ENCODE measurements at places on chromosomes 1 and 21. TPM values are rescaled to one million over a fixed set of nuclear protein-coding genes. Genes with fewer than 3 reads are reported as not detected.

DNA sequence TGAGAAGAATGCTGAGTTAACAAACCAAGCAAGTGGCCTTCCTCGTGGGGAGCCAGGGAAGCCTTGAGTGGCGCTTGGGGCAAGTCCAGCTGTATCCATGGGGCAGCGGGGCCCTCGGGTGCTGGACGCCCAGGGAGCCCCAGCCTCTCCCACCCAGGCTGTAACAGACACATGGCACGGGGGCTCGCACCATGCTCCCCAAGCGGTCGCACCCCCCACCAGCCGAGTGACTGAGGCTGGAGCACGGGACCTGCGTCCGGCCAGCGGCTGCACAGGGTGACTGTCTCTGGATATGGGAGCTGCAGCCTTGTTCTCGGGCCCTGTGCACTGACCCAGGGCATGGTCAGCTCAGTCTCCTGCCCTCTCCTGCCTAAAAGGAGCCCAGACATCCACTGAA lies 53.9 kb upstream of the ACTRT2 start:
- no peak for DNase-seq

DNA sequence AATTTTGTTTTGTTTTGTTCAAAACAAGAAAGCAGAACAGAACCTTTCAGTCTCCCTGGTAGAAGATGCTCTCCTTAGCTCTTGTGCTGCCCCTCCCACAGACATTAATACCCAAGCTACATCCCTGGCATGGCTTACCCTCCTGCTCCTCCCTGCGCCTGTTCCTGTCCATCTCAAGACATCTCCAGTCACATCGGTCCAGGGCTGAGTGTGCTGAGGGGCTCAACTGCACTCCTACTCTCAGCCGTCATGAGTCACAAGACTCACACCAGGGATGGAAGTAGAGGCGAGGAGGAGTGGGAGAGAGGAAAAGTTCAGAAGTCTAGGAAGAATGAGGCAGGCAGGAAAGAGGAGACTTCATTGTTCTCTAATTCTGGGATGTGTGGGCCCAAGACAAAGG lies 9.2 kb upstream of the TACSTD2 start:
- no peak for DNase-seq

The KIF26B gene
- 22.1 TPM for total RNA-seq

GRCh38 chr1:32991819-32992488 lies 27.3 kb upstream of the RNF19B start:
- DNase-seq = no peak

DNA sequence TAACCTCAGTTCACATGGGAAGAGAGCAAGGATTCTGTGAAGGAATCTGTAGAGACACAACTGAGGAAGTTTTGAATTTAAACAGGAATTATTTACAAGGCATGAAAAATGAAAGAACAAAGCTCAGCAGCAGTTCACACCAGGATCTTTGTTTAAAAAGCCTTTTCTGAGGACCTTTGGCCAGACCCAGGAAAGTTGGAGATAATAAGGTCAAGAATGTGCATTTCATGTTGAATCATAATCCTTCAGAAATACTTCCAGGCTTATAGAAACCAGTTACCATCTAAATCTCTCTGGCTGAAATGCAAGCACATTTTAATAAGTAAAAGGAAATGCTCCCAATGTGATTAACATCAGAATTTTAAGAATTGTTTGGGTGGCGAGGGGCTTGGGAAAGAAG lies 2.7 kb downstream of the CLIC6 start:
- DNase-seq = no peak

DNA sequence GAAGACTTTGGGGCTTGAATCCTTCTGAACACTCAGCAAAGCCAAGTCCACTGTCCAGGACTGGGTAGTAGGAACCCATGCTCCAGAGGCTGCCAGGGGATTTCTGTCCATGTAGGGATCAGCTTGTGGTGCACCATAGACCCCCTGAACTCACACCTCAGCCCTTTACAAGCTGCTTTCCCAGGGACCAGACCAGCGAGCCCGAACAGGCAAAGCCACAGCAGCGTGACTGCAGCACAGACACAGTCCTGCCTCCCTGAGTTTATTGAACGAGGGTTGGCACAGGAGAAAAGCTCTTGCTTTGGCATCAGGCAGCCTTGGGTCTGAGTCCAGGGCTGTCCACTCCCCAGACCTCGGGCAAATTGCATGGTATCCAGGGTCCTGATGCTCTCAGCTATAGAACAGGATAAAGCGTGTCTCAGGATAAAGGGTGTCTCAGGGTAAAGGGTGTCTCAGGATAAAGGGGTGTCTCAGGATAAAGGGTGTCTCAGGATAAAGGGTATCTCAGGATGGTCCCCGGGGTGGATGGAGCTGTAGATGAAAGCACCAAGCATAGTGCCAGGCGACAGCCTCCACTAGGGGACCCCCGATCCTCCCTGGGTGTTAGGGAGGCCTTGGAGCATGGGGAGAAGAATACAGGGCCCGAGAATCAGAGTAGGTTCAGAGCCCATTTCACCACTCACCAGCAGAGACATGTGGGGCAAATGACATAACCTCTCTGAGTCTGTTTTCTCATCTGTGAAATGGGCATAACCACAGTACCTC lies 648.8 kb downstream of the NPHP4 start:
- no peak for DNase-seq

- no peak for DNase-seq
Measured at GRCh38 chr1:214280386-214281020, 456 bp upstream of the SMYD2 start.

- DNase-seq = peak; percentile 96
Measured at GRCh38 chr1:21262293-21263051, 27.8 kb downstream of the ECE1 start.

- DNase-seq = no peak
Measured at GRCh38 chr1:183124259-183124658, 61.8 kb upstream of the LAMC2 start.

The FLG2 gene
- total RNA-seq = not detected

- DNase-seq = no peak
Measured at GRCh38 chr21:27678511-27678910, 711.6 kb upstream of the ADAMTS5 start.

GRCh38 chr1:248847956-248848561 lies 10.0 kb downstream of the ZNF672 start:
- DNase-seq = no peak

- DNase-seq = no peak
Measured at GRCh38 chr1:48978413-48978812, 201.7 kb upstream of the BEND5 start.

DNA sequence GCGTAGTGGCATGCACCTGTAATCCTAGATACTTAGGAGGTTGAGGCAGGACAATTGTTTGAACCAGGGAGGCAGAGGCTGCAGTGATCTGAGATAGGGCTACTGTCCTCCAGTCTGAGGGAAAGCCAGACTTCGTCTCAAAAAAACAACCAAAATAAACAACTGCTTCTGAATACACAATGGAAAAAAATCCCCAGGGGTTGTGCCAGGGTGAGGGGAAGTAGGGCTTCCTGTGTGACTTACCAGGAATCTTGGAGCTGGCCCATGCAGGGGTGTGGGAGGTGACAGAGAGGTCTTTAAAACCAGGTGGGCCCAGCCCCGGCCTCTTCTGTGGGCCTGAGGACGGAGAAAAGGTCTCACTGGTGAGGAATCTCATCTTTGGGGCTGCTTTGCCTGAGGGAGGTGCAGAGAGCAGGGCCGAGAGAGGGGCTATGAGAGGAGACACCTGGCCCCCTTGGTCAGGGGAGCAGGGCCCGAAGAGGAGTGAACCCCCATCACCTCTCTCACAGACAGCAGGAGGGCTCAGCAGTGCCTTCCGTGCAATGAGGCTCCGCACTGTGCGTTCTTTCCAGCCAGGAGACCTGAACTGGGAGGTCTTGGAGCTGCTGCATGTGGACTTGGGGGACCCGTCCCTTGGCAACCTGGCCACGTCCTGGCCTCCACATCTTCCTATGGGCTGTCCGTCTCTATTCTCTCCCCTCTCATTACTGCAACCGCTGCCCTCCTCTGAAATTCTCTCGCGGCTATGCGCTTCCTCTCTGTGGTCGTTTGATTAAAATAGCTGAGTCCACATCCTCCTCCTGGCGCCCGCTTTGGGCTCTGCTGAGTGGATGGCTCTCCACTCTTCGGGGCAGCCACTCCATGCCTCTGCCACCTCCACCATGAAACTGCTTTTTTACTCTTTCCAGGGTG lies 10.7 kb downstream of the PLA2G5 start:
- peak; percentile 73 for DNase-seq

DNA sequence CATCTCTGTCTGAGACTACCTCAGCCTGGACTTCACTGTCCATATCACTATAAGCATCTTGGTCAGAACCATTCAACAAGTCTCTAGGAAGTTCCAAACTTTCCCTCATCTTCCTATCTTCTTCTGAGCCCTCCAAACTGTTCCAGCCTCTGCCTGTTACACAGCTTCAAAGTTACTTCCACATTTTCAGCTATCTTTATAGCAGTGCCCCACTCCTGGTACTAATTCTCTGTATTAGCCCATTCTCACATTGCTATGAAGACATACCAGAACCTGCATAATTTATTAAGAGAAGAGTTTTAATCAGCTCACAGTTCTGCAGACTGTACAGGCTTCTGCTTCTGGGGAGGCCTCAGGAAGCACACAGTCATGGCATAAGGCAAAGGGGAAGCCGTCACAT lies 15.7 kb upstream of the DPH5 start:
- no peak for DNase-seq

- DNase-seq = peak; percentile 83
Measured at GRCh38 chr1:67558449-67559193, 126.4 kb upstream of the GADD45A start.

DNA sequence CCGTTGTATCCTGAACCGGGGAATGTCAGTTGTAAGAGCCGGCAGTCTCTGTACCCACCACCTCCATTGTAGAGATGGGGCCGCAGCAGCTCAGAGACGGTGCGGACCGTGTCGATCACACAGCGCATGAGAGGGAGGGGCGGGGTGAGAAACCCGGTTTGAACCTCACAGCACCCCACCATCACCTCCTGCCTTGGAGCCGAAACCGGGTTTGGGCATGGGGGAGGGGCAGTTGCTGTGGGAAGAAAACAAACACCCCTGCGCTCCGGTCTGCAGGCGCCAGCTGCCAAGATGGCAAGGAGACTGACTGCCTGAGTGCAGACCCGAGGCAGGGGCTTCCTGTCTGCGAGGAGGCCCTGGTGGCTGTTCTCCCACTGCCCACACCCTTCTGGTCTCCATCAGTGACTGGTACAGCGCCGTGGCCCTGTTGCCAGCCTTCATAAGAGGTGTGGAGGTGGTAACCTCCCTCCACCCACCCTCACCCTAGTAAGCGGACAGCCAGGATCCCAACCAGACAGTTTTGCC lies 69.2 kb upstream of the SSBP3 start:
- peak; percentile 71 for DNase-seq

DNA sequence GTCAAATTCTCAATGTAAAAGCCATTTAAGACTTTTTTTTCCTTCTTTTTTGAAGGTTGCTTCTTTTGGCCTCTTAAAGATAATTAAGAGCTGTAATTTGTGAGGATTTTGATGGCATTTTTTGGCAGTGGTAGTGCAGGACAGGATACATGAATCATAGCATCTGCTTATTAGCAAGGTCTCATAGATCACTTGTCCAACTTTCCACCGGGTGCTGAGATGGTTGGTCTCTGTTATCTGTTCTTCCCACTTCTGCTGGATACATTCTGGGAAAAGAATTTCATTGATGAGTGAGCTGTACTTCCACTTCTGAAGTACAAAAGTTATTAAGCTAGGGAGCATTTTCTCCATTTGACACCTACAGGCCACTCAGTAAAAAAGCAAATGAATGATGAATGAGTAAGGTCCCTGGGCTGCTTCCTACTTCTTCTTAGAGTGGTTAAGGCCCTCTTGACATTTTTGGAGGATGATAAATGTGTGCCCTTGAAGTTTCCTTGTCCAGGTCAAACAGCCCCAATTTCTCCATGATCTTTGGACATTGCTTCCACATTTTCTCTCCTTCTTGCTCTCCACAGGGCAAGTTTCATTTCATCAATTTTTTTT lies 100.6 kb downstream of the ROR1 start:
- DNase-seq = peak; percentile 47

DNA sequence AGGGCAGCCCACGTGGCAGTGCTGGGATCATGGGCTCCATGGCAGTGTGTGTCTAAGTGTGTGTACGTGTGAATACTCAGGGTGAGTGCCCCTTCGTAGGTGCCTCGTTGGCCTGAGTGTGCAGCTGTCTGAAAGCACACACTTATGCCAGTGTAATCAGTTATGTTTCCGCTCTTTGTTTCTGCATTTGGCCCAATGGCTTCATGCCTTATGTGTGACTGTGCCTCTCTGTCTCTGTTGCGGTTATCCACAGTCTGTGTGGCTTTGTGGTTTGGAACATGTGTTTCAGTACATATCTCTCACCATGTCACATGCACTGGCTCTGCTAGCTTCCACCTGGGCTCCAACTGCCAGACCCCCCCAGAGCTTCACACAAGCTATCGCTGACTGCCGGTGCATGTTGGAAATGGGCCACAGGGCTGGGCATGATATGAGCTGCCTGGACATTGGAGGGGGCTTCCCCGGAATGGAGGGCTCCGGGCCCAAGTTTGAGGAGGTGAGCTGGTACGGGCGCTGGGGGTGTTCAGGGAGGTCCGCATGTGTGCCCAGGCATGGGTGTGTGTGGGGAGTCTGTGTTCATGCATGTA lies 70.3 kb upstream of the TINAGL1 start:
- DNase-seq = peak; percentile 89

DNA sequence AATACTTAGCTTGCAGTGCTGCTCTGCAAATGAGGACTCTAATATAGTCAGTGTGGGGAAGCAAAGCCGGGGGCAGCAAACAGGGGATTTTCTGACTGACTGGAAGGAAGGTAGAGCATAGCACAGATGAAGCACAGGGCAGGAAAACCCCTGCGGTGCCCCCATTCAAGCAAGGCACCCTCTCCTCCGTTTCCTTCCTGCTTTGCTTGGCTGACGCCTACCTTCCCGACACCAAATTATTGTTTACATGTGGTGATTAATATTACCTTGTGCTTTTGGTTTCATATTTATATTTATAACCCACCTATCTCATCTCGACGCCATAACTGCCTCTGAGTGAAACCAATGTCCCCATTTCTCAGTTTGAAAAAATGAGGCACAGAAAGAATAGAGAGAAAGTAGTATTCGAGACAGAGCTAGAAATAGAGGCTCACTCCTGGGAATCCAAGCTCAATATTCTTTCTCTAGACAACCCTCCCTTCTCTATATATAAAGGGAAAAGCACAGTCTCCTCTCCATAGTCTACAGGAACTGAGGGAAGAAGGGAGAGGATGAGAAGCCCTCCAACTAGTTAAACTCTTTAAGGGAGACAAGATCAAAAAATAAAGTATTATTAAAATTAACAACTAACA lies 41.3 kb downstream of the PIK3C2B start:
- no peak for DNase-seq

The CD53 gene
- 0.29 TPM for total RNA-seq

Data from osteoblast (primary cell).